ENCODE measurements at places on chromosomes 7 and 10. TPM values are rescaled to one million over a fixed set of nuclear protein-coding genes. Genes with fewer than 3 reads are reported as not detected.

GLI3 gene
- 0.29 TPM for polyA plus RNA-seq

KLF14 gene
- polyA plus RNA-seq = 0.09 TPM

ANKRD61 gene
- 0.13 TPM for polyA plus RNA-seq

FAM25C gene
- polyA plus RNA-seq = not detected

KLF6 gene
- polyA plus RNA-seq = 26.6 TPM

ACSM6 gene
- not detected for polyA plus RNA-seq

TFAM gene
- polyA plus RNA-seq = 7.6 TPM

CNTNAP2 gene
- polyA plus RNA-seq = 0.45 TPM

CYP3A7 gene
- polyA plus RNA-seq = not detected

IDE gene
- 4.4 TPM for polyA plus RNA-seq

SLC26A5 gene
- 0.02 TPM for polyA plus RNA-seq

SUMF2 gene
- polyA plus RNA-seq = 57.1 TPM

WEE2 gene
- polyA plus RNA-seq = not detected

GLRX3 gene
- 51.7 TPM for polyA plus RNA-seq

CPVL gene
- 18.7 TPM for polyA plus RNA-seq

CLEC5A gene
- polyA plus RNA-seq = 0.48 TPM

CDC14C gene
- polyA plus RNA-seq = not detected

EGR2 gene
- 3.1 TPM for polyA plus RNA-seq

CLCN1 gene
- polyA plus RNA-seq = 0.06 TPM

BLNK gene
- 76.4 TPM for polyA plus RNA-seq

PKD2L1 gene
- polyA plus RNA-seq = 4.8 TPM

MYOZ1 gene
- polyA plus RNA-seq = 0.48 TPM

TFR2 gene
- 1.7 TPM for polyA plus RNA-seq

PHKG1 gene
- polyA plus RNA-seq = 0.86 TPM

LRIT1 gene
- not detected for polyA plus RNA-seq

TUBAL3 gene
- not detected for polyA plus RNA-seq

HYAL4 gene
- not detected for polyA plus RNA-seq

COL1A2 gene
- 48.3 TPM for polyA plus RNA-seq

ARF5 gene
- 158 TPM for polyA plus RNA-seq

SFTPA1 gene
- 0.30 TPM for polyA plus RNA-seq

C10orf71 gene
- not detected for polyA plus RNA-seq

ADCY1 gene
- polyA plus RNA-seq = 0.05 TPM

PON1 gene
- 0.13 TPM for polyA plus RNA-seq

HTR5A gene
- not detected for polyA plus RNA-seq

C10orf53 gene
- not detected for polyA plus RNA-seq
